ENCODE measurements at places on chromosomes 6 and 20. TPM values are rescaled to one million over a fixed set of nuclear protein-coding genes. Genes with fewer than 3 reads are reported as not detected.

Gene PRPF6
- polyA plus RNA-seq, result 38.5 TPM

Gene UTRN
- polyA plus RNA-seq, result 34.0 TPM

- no peak for DNase-seq
Measured at GRCh38 chr6:110589865-110590513, 113.6 kb upstream of the SLC22A16 start.

Gene CDH4
- 2.1 TPM for polyA plus RNA-seq

DNA sequence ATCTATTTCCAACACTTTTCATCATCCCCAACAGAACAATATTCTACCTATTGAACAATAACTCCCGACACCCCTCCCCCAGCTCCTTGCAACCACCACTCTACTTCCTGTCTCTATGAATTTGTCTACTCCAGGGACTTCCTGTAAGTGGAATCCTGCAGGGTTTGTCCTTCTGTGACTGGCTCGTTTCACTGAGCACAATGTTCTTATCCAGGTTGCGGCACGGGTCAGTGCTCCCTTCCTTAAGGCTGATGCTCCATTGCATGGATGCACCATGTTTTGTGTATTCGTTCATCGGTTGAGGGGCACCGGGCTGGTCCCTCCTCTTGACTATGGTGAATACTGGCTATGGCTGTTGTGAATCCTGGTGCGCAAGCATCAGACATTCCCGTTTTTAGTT is 163.2 kb downstream of the TBXT start:
- no peak for DNase-seq

DNA sequence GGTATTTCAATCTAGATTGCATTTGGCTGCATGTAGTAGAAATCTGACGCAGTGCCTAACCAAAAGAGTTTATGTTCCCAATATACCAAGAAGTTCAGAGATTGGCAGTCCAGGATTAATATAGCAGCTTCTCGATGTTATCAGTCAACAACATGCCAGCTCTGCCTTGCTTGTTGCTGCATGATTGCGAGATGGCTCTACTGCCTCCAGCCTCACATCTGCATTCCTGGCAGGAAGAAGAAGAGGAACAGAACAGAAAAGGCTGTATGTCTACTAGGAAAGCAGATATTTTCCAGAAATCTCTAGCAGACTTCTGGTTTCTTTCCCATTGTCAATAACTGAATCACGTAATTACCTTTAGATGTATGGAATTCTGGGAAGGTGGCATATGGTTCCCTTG is 60.8 kb downstream of the SLC35D3 start:
- DNase-seq, result no peak

DNA sequence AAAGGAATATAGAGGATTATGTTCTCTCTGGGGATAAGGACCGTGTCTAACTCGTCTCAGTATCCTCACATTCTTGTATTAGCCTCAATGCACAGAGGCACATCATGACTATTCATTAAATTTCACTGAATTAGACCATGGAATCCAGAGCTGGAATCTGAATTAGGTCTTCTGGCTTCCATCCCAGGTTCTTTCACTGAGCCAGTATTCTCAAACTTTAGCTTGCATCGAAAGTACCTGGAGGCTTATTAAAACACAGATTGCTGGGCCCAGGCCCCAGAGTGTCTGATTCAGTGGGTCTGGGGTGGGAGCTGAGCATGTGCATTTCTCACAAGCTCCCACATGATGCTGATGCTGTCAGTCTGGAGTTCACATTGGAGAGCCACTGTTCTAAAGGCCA is 142.0 kb downstream of the UST start:
- no peak for DNase-seq

DNA sequence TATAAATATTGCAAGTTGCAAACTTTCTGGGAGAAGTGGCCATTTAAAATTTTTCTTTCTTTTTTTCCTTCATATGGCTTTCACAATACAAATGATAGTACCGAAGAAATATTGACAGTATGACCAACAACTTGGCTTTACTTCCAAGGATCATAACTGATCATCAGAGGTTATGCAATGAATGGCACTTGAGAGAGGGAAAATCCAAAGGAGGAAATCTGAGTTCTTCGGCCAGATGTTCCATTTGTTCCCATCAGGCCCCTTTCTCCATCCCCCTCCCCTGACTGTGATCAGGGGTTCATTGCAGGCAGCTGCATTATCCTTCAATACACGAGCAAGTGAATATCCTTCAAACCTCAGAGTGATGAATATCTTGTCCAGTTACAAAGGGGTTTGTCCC is 130.0 kb upstream of the UST start:
- no peak for DNase-seq

DNA sequence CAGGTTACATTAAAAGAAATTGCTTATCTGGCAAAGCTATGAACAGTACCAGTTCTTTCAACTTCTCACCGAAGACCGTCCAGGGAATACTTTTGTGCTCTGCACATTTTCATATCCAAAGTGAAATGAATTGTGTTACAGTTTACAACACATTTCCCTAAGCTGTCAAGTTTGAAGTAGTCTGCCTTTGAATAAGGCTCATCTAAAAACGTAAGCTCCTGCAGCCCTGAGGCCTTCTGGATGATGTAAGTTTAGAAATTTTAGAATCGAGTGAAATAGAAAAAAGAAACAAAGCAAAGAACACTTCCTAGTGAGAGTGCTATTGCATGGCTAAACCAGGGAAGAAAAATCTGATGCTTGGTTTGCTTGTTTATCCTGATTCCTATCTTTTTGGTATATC is 653.8 kb downstream of the MMUT start:
- no peak for DNase-seq

DNA sequence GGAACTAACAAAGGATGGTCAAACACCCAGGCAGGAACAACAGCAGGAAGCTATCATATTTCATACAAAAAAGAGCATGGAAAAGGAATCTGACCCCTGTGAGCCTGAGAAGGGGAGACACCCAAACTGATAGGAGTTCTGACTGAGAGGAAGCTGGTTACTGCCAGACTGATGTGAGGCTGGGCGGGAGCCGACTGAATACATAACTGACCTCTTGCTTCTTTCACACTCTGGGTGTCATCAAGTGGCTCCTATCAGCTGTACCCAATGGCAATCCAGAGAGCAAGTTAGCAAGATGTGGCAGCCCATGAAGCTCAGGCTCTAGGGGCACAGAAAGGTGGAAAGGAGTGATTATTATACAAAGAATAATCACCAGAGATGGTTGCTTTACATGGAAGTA is 795.1 kb upstream of the HS3ST5 start:
- DNase-seq, result no peak

Gene LY6G5B
- polyA plus RNA-seq, result 7.0 TPM

Gene FBXO5
- polyA plus RNA-seq, result 13.1 TPM

Gene UNC5CL
- 0.02 TPM for polyA plus RNA-seq

DNA sequence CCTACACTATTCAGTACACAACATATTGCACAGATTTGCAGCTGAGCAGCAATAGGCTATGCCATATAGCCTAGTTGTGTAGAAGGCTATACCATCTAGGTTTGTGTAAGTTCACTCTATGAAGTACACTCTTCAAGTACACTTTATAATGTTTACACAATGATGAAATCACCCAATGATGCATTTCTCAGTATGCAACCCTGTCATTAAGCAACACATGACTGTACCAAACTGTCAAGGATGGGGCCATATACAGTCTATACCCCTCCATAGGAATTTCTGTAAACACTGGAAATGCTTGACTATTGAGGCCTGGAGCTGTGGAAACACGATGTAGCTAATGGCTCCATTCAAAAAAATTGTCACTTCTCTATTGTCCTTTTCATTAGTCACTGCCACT is 535.4 kb downstream of the EPM2A start:
- no peak for DNase-seq

Gene IL17F
- not detected for polyA plus RNA-seq

DNA sequence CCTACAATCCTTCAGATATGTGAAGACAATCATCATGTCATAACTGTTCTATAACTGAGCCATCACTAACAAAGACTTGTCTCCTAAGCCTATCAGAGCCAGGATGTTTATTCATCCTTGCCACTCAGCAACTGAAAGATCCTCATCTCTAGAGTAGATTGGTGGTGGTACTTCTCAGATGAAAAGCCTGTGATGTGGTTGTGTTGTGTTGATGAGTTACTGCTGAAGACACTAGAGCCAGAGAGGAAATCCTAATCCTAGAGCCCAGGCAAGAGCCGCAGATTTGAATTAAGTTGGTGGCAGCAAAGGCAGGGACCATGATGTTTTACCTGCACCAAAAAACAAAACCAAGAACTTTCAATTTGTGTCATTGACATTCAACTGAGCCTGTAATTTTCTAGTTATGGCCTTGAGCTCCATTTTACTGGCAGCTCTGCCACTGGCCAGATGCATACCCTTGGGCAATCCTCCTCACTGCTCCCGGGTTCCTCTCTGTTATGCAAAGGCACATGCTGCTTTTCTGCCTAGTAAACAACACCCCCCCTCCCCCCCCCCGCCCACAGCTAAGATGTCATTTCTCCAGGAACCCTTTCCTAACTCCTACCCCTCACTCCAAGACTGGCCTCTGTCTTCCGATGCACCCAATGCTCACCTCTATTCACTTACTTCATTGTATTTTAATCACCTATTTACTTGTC is 50.2 kb upstream of the REV3L start:
- DNase-seq, result no peak

Gene HELZ2
- 4.6 TPM for polyA plus RNA-seq

GRCh38 chr20:17895641-17896171 is 72.9 kb downstream of the SNX5 start:
- DNase-seq, result no peak

- DNase-seq, result no peak
Measured at GRCh38 chr6:71698702-71699101, 187.6 kb upstream of the RIMS1 start.

DNA sequence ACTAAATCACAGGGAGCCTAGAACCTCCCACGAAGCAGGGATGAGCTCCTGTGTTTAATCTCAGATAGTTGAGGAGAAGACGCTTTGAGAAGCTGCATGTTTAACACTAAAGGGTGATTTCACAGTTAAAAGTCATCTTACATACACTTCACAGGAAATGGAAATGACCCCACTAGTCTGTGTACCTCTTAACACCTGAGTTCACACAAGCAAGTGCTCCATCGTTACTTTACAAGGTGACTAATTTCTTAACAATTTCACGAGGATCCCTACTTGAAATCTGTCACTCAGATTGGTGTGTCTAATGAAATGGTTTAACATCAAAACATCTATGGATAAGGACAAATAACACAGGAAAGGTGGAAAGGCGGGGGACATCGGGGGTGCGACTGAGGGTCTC is 93.8 kb upstream of the RPS6KA2 start:
- DNase-seq, result no peak

Gene IPCEF1
- 0.35 TPM for polyA plus RNA-seq

DNA sequence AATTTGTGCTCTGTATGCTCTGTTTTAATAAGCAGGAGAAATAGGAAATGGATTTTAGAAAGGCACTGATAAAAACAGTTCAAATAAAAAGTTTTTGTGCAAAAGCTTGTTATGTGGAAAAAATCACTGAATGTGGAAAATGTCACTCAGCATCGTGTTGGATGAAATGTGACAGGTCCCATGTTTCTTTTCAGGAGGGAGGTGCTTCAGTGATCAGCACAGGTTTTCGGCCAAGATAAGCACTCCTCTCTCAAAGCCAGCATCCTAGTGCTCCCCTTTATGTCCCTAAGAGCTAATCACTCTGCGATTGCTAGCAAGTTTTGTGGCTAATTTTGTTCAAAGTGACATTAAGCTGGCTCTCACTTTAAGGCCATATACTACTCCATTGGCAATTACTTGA is 12.0 kb downstream of the UBE3D start:
- DNase-seq, result no peak

Gene GSTA2
- polyA plus RNA-seq, result not detected

Gene POPDC3
- polyA plus RNA-seq, result 29.1 TPM

DNA sequence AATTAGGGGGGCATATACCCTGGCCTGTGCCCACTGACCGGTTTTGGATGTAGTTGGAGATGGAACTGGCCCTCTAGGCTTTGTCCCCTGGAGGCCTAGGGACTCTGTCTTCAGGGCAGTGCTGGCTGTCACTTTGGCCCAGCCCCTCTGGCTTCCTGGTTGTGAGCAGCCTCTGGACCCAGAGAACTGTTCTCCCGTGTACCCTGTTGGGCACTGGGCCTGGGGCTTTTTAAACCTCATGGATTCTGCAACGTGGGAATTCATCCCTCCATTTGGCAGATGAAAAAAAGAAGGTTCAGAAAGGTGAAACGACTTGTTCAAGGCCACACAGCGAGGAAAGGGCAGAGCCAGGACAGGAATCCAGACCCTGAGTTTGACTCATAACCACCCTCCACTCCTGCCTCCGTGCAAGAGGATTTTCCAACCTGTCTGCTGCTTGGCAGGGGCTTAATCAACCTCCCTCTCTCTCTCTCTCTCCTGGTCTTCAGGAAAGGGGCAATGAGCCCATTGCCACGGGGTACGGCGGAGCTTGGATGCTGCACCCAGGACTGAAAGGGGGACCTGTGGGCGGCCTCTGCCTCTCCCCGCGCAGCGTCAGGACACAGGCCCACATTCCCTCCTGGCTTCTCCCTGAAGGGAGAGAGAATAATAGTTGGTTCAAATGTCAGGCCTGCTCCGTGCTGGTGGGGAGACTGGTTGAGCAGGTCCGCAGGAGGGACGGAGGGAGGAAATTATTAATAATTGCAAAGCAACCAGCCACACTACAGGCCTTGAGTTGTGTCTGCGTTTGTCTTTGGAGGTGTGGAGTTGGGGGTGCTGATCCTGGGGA is 56.0 kb downstream of the CEBPB start:
- DNase-seq, result no peak

DNA sequence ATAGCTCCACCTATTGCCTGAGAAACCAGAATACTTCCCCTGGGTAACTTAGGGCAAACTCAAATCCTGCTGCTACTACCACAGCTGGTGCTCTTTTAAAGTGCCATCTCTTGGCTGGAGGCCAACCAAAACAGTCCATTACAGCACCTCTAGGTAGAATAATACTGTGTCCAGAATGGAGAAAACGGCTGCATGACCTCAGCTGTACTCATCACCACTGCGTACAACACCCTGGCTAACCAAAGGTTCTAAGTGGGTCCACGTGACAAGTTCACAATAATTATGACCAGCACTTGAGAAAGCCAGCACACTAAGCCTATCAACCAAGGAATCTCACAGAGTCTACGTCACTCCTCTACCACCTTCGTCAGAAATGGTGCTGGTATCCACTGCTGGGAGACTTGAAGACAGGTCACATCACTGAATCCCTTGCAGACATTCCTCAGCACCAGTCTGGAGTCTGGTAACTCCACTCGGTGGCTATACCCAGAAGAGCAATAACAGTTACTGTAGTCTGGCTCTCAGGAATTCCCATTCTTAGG is 40.9 kb upstream of the PKIB start:
- DNase-seq, result no peak

GRCh38 chr6:102813489-102814275 is 1420.2 kb downstream of the GRIK2 start:
- DNase-seq, result no peak

- DNase-seq, result peak; percentile 87
Measured at GRCh38 chr6:107459283-107460082, at the start of gene PDSS2. TSS of gene PDSS2 (minus strand) at chr6:107459564. CDS start at chr6:107459285, 279 bp downstream.

Gene SPEF1
- 0.12 TPM for polyA plus RNA-seq

All from AG04450 (cell line).